Ecto neural progenitor cell (in vitro differentiated cells): ENCODE measurements at places on chromosomes 7 and 10.

DNA sequence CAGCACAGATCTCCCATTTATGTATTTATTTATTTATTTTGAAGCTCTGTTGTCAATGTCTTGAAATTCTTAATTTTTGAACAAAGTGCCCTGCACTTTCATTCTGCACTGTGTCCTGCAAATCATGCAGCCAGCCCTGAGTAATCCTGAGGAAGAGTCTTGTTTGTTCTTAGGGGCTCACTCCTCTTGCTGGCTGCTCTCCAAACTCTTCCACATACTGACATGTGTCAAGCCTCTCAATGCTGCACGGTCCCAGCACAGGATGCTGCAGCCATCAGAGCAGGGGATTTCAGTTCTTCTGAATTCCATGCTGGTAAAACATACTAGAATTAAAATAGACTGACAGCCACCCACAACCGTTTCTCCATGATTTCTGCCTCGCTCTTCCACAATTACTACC, 207.2 kb downstream of the PARD3 start:
- DNase-seq: no peak

GRCh38 chr10:74787457-74787856, 38.9 kb upstream of the KAT6B start:
- DNase-seq: no peak

GRCh38 chr7:131522325-131522930, 34.0 kb downstream of the PODXL start:
- DNase-seq: no peak

DNA sequence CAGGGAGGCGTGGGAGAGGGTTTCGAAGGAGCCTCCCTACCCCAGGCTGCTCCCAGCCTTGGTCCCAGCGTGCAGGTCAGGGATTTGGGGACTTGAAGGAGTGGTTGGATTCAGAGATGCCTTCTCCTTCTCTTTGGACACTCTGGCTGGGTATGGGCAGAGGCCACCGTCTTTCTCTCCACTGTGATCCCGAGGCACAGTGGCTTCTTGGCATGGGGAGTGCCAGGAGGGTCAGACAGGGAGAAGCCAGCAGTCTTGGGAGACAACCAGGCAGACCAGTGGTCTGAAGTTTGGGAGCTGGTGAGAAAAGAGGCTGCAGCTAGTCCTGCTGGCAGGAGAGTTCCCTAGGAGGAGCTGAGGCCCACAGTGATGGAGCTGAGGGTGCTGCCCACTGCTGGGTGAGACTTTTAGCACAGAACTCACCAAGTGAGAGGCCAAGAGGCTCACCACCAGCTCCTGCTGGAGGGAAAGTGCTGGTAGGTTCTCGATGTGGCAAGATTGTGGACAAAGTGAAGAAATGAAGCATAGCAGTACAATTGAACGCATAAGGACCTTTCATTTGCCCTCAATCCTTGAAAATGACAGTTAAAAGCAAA, 35.2 kb upstream of the WDFY4 start:
- DNase-seq: no peak

GRCh38 chr7:27948861-27949260, 208.9 kb downstream of the TAX1BP1 start:
- DNase-seq: no peak

DNA sequence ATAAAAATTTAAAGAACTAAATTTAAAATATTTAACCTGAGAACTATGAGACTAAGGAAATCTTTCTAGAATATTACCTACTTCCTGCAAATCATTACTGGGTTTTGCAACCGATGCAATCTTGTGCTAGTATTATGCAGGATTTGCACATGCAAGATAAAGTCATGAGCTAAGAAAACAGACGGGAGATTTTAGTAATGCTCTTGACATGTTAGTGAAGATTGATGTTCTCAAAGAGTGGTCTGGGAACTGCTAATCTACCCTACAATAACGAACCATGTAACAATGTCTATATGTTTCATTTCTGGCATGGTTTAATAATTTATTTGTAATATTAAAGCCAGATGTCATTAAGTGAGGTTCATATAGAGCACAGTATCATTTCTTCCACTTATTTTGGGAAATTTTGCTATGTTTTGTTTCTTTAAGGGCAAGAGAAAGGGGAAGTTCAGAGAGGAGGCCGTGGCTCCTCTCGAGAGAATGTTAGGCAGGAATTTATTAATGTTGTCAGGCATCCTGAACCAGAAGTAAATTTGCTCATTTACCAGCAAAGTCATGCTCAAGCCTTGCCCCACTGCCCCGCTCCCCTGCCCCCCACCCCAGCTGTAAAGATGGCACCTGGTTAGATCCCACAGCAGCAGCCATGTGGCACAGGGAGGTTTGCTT, 22.8 kb downstream of the LRRC17 start:
- no peak for DNase-seq

GRCh38 chr7:131889572-131890150, 333.2 kb upstream of the PODXL start:
- DNase-seq: no peak

GRCh38 chr10:132691711-132692153, 94.2 kb downstream of the NKX6-2 start:
- no peak for DNase-seq

GRCh38 chr7:147465223-147465622, 1125.3 kb upstream of the C7orf33 start:
- no peak for DNase-seq

DNA sequence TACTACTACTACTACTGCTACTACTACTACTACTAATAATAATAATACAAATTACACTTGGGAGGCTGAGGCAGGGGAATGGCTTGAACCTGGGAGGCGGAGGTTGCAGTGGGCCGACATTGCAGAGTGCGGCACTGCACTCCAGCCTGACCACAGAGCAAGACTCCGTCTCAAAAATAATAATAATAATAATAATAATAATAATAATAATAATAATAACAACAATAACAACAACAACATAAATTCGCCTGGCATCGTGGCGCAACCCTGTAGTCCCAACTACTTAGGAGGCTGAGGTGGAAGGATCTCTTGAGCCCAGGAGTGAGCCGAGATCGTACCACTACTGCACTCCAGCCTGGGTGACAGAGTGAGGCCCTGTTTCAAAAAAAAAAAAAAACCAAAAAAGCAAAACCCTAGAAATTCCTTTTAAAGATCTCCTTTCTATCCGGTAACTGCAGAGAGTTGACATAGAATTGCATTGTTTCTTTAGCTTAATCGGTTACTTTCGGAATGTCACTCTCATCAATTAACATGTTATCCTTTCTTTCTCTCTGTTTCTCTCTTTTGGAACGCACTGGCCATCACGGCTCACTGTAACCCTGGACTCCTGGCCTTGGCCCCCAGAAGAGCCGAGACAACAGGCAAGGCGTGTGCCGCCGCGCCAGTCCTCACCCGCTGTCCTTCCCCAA, 972 bp downstream of the PHYH start:
- no peak for DNase-seq

DNA sequence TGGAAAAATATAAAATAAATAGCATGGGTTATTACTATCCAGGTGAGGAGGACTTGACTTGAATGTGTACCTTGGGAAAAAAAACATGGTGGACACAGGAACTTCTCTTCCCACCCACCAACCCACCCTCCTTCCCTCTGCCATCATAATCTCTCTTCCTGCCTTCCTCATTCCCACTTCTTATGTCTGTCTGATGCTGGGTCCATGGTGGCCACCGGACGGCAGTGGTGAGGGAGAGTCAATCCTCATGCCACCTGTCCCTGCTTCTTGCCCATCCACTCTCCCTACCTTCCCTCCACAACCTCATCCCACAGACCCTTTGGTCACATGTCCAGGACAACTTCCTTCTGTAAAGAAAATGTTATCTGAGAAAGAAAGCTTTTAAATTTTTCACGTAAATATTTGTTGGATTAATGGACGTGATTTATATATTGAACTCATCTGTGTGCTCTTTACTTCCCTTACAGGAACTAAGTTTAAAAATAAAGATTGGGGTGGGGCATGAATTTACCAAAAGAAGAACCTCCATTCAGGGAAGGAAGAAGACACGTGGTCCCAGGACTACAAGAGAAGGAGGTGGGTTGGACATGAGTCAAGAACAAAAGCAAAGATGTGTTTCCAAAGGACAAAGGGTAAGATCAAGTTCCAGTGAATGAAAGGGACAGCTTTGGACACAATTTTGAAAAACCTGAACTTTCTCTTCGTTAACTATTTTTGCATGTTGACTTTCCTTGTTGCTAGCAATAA, 104.5 kb downstream of the PIP4K2A start:
- DNase-seq: no peak

GRCh38 chr10:17022466-17022825, 107.2 kb downstream of the CUBN start:
- no peak for DNase-seq

- no peak for DNase-seq
These were observed 12.5 kb downstream of the ITPRIP start for GRCh38 chr10:104325436-104326435.

DNA sequence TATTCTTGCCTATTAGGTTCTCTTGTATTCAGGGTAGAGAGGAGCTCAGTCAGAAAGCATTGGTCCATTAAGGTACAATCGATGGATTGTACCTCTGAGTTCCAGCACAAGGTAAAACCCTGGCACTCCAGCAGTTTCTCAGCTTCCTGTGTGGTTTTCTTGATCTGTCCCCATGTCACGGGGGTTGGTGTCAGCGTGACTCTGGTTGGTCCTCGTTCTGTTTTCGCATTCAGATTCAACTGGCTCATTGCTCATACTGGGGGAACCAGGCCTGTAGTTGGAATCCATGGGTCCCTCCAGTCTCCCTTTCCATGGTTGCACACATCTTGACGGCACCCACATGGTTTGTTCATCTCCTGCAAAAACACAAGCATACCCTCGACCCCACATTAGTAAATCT, 32.7 kb upstream of the RASGEF1A start:
- no peak for DNase-seq

DNA sequence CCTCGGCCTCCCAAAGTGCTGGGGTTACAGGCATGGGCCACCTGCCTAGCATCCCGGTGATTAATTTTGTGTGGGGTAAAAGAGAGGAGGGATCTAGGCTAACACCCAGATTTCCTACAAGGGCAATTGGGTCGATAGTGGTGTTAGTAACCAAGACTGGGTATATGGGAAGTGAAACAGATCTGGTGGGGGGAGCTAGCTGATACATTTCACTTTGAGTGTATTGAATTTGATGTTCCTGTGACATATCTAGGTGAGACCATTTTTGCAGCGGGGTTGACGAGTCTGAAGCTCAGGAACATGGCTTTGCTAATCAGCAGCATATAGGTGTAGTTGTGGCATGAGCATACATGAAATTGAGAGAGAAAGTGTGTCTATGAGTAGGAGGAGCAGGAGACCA, 12.0 kb downstream of the CLCN1 start:
- DNase-seq: no peak

- no peak for DNase-seq
These were observed 11.2 kb upstream of the TECTB start for GRCh38 chr10:112271982-112272381.

DNA sequence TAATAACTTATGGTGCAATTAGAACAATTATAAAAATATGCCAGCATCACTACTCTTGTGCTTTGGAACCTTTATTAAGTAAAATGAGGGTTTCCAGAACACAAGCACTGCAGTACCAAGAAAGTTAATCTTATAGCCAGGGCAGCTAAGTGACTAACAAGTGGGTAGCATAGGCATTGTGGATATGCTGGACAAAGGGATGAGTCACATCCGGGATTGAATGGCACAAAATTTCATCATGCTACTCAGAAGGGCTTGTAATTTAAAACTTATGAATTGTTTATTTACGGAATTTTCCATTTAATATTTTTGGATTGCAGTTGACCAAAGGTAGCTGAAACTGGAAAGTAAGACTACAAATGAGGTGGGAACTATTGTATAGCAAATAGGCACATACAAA, 250.6 kb downstream of the C7orf25 start:
- no peak for DNase-seq

DNA sequence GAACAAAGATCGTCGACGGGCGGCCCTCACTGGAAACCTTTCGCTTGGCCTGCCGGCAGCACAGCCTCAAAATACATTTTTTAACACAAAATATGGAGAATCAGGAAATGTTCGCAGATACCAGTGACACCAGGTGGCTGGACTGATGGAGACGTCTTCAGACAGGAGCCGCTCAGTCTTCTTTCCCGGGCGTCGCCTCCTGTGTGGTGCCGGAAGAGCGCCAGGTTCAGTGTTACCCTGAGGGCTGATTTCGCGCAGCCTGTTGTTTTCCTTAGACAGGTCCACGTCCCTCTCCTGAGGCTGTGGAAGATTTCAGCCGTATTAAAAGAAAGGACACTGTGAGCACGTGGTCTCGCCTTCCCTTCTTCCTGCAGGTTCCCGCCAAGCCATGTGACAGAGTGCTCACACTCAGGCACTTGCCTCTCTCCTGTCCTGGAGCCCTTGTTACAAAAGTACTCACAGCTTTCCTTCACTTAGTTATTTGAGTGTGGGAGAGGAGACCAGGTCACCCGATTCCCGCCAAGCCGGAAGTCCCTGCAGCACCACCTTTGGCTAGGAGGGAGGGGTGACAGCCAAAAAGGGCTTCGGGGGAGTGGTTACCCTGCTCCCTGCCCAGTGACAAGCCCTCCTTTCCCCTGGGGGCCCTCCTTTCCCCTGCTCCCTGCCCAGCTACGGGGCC, 21.7 kb upstream of the PWWP2B start:
- no peak for DNase-seq

DNA sequence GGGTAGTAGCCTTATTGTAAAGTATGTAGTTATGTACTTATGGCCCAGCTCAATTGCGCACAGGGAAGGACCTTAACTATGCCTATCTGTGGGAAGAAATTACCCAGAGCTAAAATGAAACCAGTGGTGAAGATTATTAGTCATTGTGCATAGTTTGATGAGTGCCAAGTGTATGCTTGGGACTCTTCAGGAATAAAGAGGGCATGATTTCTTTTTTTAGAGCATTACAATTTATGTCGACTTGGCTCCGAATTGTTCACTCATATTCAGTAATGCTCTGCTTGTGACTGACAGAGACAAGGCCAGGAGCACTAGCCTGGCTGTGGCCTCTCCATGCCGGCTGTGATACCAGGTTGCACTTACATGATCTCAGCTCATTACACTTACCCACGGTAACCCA, 269.5 kb downstream of the TRIL start:
- DNase-seq: no peak

DNA sequence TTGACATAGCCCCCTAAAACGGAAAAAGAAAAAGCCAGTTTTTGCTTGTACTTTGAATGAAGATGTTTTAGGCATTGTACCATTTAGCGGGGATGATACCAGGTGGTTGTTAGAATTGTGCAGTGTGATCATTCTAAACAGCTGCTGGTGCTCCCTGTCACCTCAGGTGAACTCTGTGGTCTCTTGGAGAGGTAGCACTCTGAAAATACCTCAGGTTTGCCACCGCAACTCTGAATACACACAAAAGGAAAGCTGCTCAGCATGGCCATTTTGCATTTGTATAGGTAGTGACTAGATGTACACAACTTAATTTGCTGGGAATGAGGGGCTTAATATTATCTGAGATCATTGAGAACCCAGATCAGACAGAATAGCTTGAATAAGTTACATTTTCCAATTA, 52.6 kb downstream of the PLEKHA8 start:
- DNase-seq: no peak

DNA sequence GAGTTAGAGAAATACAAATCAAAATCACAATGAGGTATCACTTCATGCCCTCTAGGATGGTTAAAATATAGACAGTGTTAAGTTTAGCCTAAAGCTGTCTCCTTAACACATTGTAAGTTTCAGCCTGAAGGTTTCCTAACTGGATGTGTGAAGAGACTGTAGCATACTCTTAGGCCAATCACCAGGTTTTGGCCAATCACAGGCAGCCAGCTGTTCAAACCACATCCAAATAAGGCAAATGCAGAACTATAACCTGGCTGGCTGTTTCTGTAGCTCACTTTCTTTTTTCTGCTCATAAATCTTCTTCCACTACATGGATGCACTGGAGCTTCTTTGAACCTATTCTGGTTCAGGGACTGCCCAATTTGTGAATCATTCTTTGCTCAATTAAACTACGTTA, 19.7 kb downstream of the ESYT2 start:
- DNase-seq: no peak
